ENCODE measurements at places on chromosomes 6 and 20.

- DNase-seq, result no peak
Observed at GRCh38 chr6:158174024-158174423, 5.9 kb downstream of the GTF2H5 start.

DNA sequence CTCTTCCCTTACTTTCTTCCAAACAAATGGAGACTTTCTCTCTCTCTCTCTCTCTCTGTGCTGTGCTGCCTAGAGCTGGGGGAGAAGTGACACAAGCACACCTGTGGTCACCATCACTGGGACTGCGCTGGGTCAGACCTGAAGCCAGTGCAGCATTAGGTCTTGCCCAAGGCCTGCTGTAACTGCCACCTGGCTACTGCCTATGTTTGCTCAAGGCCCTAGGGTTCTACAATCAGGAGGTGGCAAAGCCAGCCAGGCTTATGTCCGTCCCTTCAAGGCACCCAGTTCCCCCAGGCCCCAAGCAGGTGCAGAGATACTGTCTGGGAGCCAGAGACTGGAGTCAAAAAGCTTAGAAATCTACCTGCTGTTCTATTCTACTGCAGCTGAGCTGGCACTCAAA is 49.4 kb upstream of the TOP1 start:
- DNase-seq, result no peak

GRCh38 chr6:93418033-93418407 is 1.3 kb downstream of the EPHA7 start:
- no peak for DNase-seq

GRCh38 chr6:37287519-37288157 is 29.7 kb upstream of the TMEM217 start:
- DNase-seq, result no peak

DNA sequence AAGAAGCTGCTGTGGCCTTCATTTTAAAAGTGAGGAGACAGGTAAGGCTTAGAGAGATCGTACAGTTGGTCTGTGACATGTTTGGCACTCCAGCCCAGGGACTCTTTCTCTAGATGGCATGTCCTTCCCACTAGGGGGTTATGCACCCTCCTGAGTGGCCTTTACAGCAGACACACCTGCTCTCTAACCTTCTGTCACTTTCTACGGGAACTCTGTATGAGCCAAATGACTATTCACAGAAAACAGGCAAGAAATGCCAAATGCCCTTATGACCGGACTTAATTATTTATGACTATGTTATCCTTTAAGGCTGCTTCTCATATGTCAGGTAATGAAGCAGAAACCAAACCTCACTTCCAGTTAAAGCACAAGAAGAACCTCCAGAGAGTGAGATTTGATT is 91.2 kb downstream of the MAP3K5 start:
- DNase-seq, result no peak

- no peak for DNase-seq
Observed at GRCh38 chr6:116165596-116165995, 39.7 kb upstream of the COL10A1 start.

DNA sequence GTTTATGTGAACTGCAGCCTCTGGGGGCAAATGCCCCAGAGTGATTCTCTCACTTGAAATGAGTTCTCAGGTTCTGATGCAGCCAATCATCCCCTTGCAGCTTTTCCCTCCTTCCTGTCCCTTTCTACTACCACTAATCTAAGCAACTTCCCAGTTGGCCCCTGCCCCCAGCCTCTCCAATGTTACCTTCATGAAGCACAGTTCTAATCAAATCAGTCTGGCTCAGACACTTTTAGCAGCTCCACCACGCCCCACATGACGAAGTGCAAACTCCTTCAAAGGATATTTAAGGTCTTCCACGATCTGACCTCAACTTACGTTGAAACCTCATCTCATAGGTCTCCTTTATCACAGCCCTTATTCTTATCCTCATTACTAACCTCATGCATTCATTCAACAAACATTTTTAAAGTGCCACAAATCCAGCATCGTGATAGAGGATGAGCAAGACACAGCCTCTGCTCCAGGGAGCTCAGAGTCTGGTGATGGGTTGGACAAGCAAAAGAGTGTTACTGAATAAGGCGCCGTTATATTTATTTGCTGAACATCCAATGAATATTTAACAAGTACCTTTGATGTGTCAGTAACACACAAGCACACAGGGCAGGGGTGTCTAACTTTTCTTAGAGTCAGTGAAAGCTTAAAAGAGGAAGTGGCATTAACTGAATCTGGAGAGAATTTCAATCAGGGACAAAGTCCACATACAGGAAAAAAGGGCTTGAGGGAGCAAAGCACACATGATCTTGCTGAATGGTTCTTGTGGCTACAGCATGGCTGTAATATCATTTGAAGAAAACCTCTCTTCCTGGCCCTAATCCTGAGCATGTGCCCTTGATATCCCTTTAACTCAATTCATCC is 20.4 kb upstream of the DTNBP1 start:
- no peak for DNase-seq

- DNase-seq, result no peak
Observed at GRCh38 chr6:125271486-125272159, 30.1 kb downstream of the HDDC2 start.

GRCh38 chr6:168072730-168073129 is 6.3 kb downstream of the FRMD1 start:
- no peak for DNase-seq

DNA sequence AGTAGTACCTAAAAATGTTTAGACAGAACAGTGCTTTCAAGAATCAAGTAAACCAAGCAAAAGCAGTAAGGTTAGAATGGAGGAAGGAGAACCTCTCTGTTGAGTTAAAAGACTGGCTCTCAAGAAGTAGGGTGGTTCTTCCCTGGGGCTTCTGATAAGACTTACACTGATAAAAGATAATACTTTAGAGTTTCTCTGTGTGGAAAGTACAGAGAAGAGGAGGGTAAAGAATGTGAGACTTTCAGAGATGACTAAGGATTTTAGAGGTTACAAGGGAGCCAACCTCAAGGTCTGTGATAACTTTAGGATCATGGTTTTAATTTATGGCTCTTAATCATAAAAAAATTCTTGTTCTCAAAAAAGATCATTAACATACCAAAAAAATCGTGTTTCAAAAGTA is 30.9 kb upstream of the ALDH8A1 start:
- no peak for DNase-seq

GRCh38 chr6:157879873-157880254 is 56.8 kb downstream of the SNX9 start:
- DNase-seq, result no peak

DNA sequence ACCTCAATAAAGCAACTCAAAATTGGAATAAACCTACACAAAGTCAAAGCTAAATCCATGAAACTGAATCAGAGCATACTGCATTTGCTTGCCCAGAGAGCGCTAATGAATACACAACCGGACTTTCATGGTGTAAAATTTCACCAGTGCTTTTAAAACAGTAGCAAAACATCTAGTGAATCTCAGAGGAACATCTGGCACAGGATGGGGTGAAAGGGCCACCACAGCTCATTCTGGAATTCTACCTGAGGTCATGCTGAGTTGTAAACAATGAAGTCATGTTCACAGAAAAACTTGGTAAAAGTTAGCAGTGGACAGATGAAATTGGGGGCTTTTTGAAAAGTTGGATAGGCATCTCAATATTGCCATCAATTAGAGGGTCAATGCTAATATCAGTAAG is 125.6 kb upstream of the STXBP5 start:
- no peak for DNase-seq

GRCh38 chr6:40986364-40986763 is 52.7 kb downstream of the UNC5CL start:
- no peak for DNase-seq

GRCh38 chr20:46017272-46017671 is 8.6 kb downstream of the MMP9 start:
- DNase-seq, result no peak

DNA sequence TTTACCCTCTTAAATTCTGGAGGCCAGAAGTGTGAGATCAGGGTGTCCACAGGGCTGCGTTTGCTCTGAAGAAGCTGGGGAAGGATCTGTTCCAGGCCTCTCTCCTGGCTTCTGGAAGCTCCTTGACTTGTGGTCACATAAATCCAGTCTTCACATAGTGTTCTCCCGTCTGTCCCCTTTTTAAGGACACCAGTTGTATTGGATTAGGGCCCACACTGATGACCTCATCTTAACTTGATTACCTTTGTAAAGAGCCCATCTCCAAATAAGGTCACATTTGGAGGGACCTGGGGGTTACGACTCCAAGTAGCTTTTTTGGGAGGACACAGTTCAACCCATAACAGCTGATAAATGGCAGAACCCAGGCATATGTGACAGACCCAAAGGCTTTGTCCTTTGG is 20.0 kb upstream of the WFDC2 start:
- DNase-seq, result no peak

DNA sequence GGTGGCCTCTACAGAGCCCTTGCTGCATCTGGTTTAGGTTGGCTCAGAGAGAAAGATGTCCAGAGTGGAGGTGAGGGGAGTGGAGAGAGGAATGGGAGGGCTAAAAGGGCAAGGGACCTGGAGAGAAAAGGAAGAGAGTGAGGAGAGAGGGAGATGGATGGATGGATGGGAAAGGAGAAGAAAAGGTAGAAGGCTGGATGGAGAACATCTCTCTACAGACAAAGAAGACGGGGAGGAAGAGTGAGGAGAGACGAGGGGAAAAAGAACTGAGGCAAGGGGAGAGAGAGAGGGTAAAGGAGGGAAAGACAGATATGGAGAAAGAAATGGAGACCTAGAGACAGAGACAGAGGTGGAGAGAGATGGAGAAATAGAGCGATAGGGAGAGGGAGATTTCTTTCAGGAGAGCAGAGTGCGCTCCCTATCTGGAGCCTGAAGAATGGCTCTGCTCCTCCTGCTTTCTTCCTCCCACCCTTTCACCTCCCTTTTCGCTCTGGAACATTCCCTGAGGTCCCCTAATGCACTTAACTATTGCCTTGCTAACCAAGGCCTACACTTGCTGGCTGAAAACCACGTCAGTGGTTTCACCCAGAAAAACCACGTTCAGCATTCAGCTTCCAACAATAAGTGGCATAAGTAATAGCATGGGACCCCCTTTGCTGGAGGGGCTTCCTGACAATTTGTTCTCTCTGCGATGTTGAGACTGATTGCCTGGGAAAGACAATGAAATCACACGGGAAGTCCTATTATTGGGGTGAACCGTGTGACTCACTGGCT is 286.3 kb downstream of the CDH26 start:
- DNase-seq, result no peak

DNA sequence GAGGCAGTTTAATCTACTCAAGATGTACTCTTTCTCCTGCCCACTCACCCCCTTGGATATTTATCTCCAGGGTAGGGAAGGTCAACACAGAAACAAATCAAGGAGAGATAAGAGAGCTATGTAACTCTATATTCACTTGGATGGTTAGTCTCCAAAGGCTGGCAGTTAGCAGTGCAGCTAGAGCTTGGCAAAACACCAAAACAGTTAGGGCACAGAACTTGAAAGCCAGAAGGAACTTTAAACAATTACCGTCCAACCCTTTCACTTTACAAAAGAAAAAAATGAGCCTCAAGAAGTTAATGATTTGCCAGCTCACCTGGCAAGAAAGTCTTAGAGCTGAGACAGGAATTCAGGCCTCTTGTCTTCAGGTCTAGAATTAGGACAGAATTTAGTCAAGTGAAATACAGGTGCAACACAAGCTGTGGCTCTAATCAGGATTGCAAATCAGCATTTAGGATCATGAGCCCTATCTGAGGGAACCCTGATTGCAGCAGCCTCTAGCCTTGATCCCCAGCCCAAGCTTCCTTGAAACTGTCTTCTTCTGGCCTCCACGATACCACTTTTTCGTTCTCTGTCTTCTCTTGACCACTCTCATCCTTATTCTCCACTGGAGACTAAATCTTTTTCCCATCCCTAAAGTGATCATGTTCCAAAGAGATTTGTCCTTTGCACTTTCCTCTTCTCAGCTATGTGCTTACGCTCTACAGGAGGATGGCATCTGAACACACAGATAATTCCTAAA is 14.9 kb downstream of the NEDD9 start:
- DNase-seq, result no peak

DNA sequence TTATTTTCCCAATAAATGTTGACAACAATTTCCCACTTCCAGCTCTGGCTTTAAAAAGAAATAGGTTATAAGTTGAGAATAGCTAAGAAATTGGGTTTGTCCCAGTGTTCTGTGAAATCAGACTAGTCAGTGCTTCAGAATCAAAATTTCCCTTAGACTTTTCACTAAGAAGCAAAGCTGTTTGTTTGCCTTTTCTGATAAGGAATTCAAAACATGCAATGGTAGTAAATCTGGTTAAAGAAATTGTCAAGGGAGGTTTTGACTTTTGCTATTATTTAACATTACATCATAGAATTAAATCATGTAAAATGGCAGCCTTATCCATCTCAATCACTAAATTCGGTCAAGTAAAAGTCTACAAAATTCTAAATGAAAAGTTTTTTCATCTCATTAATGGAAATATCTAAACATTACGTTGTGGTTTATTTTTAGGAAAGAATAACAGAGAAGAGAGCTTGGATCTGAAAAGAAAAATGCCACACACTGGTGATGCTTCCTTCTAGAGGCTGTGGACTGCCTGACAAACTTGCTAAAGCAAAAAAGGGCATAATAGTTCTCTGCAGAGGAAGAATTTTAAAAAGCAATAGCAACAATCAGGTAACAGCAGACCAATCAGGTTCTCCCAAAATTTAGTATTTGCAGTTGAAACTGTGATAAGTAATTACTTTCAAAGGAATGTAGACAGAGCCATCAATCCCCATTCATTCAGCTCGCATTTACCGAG is 36.4 kb downstream of the PLAGL1 start:
- DNase-seq, result no peak

GRCh38 chr6:15956205-15957106 is 172.4 kb upstream of the MYLIP start:
- no peak for DNase-seq

GRCh38 chr6:71420095-71420692 is 131.6 kb downstream of the OGFRL1 start:
- DNase-seq, result no peak

GRCh38 chr20:24989162-24989561 is 3.4 kb downstream of the APMAP start:
- DNase-seq, result no peak

DNA sequence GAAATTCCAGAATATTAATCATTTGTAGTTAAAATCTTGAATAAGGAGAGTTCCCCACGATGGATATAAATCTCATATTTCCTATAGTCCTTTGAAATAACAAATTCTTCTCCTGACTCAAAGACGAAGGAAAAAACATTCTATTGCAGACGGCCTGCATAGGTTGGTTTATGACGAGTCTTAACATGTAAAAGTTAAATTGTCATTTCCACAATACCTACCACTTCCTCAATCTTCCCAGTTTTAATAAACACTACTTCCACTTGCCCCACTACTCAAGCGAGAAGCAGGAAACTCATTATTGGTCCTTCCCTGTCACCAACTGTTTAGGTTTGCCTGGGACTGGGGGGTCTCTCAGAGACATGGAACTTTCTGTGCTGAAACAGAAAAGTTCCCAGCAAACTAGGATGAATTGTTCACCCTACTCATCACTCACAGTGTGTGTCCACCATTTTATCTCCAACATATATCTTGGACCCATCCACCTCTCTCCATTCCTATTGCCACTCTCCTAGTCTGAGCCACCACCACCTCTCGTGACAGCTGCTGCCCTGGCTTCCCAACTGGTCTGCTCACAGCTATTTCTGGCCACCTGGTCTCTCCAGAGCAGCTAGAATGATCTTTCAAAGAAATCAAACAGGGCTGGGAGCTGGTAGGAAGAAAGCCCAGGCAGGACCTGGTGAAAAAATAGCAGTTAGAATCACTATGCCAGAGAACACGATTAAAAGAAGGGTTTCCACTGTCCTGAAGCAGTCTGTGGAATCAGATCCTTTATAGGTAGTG is 15.1 kb upstream of the ZSCAN9 start:
- no peak for DNase-seq

Data from epithelial cell of prostate (primary cell).